Activated CD8-positive, alpha-beta T cell treated with anti-CD3 and anti-CD28 coated beads, Interleukin-2, amount 10 ng/mL, durations not matched to agents 7 days and 5 days (primary cell): ENCODE measurements at places on chromosomes 11 and 22. TPM values are rescaled to one million over a fixed set of nuclear protein-coding genes. Genes with fewer than 3 reads are reported as not detected.

The EWSR1 gene
- 326 TPM for total RNA-seq

The SPCS2 gene
- 149 TPM for total RNA-seq

The ADM2 gene
- total RNA-seq, result 4.1 TPM

The ZNF143 gene
- 33.7 TPM for total RNA-seq

The TEX12 gene
- total RNA-seq, result not detected

DNA sequence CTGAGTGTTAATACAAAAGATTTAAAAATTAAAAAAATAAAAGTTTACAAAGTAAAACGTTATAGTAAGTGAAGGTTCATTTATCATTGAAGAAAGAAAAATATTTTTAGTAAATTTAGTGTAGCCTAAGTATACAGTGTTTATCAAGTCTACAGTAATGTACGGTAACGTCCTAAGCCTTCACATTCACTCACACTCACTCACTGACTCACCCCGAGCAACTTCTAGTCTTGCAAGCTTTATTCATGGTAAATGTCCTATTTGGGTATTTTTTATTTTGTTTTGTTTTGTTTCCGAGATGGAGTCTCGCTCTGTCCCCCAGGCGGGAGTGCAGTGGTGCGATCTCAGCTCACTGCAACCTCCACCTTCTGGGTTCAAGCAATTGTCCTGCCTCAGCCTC lies 8.8 kb downstream of the CASTOR1 start:
- DNase-seq, result no peak

DNA sequence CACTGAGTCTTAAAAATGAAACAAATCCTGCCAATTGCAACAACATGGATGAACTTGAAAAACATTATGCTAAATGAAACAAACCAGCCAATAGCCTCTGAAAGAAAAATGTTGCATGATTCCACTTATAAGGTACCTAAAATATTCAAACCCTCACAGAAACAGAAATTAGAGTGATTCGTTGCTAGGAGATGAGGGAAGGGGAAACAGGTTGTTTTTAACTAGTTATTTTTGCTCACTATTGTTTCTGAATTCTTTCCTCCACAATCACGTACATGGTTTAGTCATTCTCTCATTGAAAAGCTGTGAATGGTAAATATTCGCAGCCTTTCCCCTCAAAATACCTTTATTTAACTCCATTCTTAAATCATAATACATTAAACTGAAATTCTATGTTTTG lies 14.0 kb upstream of the TYR start:
- no peak for DNase-seq

DNA sequence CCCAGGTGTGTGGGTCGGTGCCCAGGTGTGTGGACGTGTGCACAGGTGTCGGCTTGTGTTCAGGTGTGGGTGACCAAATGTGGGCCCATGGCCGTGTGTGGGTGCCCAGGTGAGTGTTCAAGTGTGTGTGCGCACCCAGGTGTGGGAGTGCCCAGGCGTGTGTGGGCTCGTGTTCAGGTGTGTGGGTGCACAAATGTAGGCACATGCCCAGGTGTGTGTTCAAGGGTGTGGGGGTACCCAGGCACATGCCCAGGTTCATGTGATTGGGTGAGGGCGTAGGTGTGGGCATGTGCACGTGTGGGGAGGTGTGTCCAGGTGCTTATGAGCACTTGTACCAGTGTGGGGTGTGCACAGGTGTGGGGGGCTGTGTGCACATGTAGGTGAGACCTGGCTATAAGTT lies 42.8 kb downstream of the MOB2 start:
- no peak for DNase-seq

GRCh38 chr22:22830957-22831688 lies 56.5 kb upstream of the IGLL5 start:
- DNase-seq, result no peak

GRCh38 chr11:132200353-132200936 lies 830.0 kb downstream of the NTM start:
- no peak for DNase-seq

DNA sequence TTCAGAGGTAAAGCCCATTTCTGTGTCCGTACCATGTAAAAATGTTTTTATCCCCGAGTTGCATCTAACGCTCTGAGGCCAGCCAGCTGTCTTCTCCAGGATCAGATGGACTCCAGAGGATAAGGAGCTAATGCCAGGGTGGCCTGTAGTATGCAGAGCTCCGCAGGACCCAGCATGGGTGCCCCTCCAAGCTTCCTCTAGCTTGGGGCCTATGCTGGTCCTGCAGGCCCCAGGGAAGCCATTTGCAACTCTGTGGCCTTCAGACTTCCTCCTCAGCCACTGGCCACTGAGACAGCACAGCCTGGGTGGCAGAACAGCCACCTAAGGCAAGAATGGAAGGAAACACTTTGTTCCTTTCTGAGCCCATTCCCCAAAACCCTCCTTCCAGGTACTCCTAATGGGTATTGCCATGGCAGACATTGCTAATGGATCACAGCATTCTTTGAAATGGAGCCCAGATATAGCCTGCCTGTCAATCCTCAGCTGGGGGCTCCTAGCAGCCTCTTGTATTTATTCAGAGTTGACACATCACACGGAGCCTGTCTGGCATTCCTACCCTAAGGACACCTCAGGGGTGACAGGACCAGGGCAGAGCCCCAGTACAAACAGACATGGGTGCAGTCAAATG lies 4.7 kb downstream of the ADA2 start:
- DNase-seq, result no peak
